ENCODE measurements at places on chromosomes 6 and 20. TPM values are rescaled to one million over a fixed set of nuclear protein-coding genes. Genes with fewer than 3 reads are reported as not detected.

DNA sequence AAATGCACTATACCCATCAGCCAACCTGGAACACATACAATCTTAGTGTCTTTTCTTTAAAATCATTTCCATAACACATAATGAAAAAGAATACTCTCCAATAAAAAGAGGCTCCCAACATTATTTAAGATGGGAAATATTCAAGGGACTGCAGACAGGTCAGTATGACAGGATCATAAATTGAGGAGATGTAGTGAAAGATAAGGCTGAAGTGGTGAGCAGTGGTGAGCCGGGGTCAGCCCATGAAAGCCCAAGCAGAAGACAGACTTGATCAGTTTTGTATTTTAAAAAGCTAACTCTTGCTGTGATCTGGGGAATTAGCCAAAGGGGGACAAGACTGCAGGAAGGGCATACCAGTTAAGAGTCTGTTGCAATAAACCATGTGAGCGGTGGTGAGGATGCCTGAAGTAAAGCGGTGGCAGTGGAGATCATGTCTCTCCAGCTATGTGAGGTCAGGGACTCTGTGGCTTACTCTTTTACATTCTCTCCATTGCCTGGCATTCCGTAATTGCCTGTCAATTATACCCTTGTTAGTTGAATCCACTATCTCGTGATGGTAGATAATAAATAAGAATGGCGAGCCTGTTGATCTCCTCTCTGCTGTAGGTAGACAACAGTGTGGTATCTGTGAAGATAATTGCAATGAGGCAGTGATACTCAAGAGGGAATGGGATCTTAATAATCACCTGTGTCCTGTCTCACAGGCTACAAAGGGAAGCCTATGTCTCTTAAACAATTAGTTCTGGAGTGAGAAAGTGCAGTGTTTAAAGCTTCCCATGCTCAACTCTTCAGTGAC, 97.4 kb downstream of the FILIP1 start:
- DNase-seq, result peak; percentile 30

DNA sequence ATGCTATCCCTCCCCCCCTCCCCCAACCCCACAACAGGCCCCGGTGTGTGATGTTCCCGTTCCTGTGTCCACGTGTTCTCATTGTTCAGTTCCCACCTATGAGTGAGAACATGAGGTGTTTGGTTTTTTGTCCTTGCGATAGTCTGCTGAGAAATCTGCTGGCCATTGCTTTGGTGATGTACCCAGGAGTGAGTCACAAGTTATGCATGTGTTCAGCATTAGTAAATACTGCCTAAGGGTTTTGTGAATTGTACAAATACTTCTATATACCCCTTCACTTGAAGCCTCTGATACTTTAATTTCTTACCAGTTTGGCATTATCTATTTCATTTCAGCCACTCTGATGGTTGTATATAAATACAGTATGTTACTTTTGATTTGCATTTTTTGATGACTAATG, 711.3 kb upstream of the GJE1 start:
- peak; percentile 80 for DNase-seq

DNA sequence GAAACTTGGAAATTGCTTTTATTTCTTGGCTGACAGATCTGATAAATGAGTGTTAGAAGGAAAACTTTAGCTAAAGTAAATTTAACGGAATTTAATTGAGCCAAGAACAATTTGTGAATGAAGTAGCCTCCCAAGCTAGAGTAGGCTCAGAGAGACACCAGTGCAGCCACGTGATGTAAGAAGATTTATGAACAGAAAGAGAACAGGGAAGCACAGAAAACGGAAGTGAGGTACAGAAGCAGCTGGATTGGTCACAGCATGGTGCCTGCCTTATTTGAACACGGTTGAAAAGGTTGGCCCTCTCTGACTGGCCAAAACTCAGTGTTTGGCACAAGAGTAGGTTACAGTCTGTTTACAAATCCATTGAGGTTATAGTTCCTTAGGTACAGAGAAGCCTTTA, 29.5 kb upstream of the IFNGR1 start:
- DNase-seq, result no peak

DNA sequence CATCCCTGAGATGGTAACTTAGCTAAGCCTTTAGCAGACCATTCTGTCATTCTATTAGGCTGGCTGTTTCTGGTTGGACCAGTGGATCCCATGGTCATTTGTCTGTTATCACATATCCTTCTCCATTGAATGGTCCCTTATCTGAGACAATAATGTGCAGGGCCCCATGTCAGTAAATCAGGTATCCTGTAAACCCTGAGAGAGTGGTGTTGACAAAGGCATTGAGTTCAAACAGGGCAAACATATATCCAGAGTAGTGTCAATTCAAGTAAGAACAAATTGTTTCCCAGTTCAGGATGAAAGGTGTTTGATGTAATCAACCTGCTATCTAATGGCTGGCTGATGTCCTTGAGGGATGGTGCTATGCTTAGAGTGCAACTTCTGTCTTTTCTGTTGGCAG, 126.2 kb downstream of the LINC00237 start:
- no peak for DNase-seq

The MDFI gene
- total RNA-seq, result not detected

- DNase-seq, result no peak
Measured at GRCh38 chr20:62517901-62518610, 42.3 kb upstream of the GATA5 start.

The MATN4 gene
- not detected for total RNA-seq

- DNase-seq, result no peak
Measured at GRCh38 chr6:32887616-32888015, 33.6 kb downstream of the PSMB9 start.

- DNase-seq, result no peak
Measured at GRCh38 chr20:44494681-44495080, 19.0 kb downstream of the TTPAL start.

- peak; percentile 13 for DNase-seq
Measured at GRCh38 chr6:34795836-34796425, 4.0 kb downstream of the BLTP3A start.

The RHAG gene
- not detected for total RNA-seq

- DNase-seq, result peak; percentile 68
Measured at GRCh38 chr20:48620507-48621375, 207.1 kb downstream of the PREX1 start.

The GGTLC1 gene
- total RNA-seq, result not detected

The HNF4A gene
- total RNA-seq, result not detected

The DDX39B gene
- 363 TPM for total RNA-seq

DNA sequence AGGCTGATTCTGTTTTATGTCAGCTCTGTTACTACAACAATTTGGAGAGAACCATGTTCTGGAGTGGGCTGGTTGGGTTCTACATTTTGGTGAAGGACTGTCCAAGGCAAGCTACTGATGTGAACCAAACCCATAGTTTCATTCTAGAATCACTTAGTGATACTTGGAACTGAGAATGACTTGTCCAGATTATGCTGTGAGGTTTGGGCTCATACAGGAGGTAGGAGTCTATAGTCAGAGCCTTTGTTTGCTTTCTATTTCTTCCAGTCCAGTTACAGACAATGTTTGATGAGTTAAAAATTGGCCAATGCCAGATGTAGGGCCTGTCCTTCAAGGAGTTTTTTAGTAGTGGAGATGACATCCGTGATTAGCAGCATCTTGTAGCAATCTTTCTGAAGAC, 97.9 kb downstream of the LRRC1 start:
- no peak for DNase-seq

The SCRT2 gene
- total RNA-seq, result not detected

GRCh38 chr6:45786355-45786781, 229.3 kb downstream of the CLIC5 start:
- no peak for DNase-seq

- no peak for DNase-seq
Measured at GRCh38 chr6:41272591-41273240, 13.8 kb downstream of the TREM1 start.

The SLC22A7 gene
- total RNA-seq, result not detected

The ZSCAN23 gene
- total RNA-seq, result 0.74 TPM

GRCh38 chr20:46350201-46350985, 42.1 kb upstream of the CDH22 start:
- peak; percentile 80 for DNase-seq

GRCh38 chr6:56649782-56650181, 7.1 kb upstream of the DST start:
- DNase-seq, result peak; percentile 41

- DNase-seq, result no peak
Measured at GRCh38 chr6:79005024-79005423, 73.0 kb downstream of the PHIP start.

- DNase-seq, result no peak
Measured at GRCh38 chr20:46640044-46640443, 11.2 kb downstream of the SLC13A3 start.

- peak; percentile 90 for DNase-seq
Measured at GRCh38 chr6:7697820-7698623, 27.9 kb upstream of the BMP6 start.

DNA sequence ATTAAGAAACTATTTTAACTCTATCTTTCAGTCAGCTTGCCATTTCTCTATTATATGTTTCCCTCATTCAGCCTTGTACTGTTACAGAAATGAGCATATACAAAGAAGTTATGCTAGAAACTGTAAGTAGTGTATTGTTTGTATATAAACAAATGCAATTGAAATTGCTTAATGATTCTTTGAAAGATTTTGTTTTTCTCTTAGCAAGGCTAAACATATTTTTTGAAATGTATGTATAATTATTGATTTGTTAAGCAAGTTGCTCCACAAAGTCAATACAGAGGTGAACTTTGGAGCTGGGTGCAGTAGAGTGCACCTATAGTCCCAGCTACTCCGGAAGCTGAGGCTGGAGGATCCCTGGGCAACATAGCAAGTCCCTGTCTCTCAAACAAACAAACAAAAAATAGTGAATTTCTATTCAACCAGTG, 253.6 kb downstream of the RNGTT start:
- DNase-seq, result no peak

DNA sequence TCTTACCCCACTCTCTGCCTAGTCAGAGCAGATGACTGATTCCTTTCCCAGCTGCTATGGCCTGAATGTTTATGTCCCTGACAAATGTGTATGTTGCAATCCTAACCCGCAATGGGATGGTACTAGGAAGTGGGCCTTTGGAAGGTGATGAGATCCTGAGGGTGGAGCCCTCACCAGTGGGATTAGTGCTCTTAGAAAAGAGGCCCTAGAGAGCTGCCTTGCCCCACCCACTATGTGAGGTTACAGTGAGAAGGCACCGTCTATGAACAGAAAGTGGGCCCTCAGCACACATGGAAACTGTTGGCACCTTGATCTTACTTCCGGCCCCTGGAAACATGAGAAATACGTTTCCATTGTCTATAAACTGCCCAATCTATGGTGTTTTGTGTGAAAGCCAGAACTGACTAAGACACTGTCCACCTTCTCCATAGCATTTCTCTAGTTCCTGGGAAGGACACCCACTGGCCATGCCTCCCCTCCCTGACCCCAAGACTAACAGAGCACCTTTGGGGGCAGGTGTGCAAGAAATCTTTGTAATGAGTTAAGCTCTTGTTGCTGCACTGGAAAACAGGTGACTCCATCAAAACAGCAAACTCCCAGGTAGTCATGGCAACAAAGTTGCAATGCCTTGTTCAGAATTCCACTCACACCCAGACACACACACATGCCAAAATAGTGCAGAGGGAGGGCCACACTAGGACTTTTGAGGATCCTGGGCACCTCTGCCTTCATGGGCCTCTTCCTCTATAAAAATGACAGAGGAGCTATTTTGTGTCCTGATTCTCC, 16.2 kb downstream of the GABRR2 start:
- DNase-seq, result no peak

The NRN1 gene
- total RNA-seq, result not detected

The DTNBP1 gene
- 13.7 TPM for total RNA-seq

The LRRC73 gene
- 1.3 TPM for total RNA-seq

DNA sequence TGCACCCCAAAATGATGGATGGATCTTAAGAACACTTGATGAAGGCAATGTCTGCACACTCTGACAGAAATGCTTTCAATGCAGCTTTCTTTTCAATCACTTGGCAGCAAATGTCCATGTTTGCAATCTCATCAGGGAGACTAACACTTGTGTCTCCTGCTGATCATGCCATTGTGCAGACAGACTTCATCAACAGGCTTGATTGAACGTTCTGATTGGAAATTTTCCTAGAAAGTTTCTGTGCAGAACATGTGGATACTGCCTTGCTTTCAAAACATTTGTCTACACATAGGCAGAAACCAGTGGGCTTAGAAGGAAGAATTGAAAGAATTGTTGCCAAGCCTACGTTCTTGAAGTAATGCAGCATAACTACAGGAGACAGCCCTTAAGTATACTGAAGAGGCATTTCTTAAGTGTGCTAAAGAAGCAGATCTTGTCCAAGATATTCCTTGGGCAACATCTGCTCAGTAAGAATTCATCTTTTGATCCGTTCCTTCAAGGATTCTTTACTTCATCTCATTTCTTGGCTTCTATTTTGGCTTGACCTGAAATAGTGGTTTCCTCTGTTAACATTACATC, 120.4 kb upstream of the PLCB4 start:
- no peak for DNase-seq

GRCh38 chr6:139863346-139863745, 488.9 kb upstream of the CITED2 start:
- DNase-seq, result peak; percentile 23

The ECT2L gene
- total RNA-seq, result not detected

GRCh38 chr20:34791289-34792020, 34.0 kb downstream of the NCOA6 start:
- peak; percentile 56 for DNase-seq

- DNase-seq, result no peak
Measured at GRCh38 chr6:127518710-127519468, at the start of gene MTCL3. Gene MTCL3 (minus strand): TSS chr6:127519335.

DNA sequence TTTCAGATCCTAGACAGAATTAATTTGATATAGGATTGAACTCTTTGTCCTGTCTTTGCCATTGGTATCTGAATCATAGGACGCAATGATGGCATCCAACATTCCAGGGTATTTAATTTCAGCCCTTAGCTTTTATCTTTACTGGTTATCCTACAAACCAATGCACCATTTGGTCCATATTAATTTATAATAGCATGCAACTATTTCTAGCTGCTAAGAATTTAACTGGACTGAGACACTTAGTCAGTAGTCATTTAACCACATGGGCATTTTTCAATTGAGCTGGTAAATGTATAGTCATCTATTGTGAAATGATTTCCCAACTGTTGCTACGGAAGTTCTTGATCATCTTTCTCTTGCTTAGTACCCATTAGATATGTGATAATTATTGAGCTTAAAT, 141.1 kb downstream of the CD164 start:
- DNase-seq, result peak; percentile 83

DNA sequence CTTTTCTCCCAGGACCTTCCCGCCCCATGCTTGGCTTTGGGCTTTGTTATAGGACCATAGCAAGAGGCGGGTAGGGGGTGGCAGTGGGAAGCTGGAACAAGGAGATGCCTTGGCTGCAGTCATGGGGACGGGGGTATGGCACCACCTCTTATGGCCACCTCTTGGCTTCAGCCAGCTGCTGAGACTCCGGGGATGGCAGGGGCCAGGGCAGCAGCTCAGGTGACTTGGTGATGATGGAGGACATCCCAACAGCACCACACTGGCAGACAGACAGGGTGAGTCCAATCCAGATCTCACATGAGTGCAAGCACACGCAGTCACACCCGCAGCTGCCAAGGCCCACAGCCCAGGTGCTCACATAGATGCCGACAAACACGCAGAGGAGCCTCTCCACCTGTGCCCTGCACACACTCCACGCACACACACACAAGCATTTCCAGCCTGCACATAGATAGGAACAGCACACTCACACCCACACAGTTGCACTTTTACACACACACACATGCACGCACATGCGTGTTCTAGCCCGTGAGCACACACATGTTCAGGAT, 6.2 kb downstream of the NOL4L start:
- DNase-seq, result no peak

- no peak for DNase-seq
Measured at GRCh38 chr20:56706867-56707360, 77.8 kb downstream of the TFAP2C start.

The GRIK2 gene
- 27.0 TPM for total RNA-seq

Data from HFFc6 (cell line).